ENCODE measurements at places on chromosomes 7 and 10.

GRCh38 chr10:48431871-48432270 is 125.4 kb downstream of the MAPK8 start:
- no peak for DNase-seq

DNA sequence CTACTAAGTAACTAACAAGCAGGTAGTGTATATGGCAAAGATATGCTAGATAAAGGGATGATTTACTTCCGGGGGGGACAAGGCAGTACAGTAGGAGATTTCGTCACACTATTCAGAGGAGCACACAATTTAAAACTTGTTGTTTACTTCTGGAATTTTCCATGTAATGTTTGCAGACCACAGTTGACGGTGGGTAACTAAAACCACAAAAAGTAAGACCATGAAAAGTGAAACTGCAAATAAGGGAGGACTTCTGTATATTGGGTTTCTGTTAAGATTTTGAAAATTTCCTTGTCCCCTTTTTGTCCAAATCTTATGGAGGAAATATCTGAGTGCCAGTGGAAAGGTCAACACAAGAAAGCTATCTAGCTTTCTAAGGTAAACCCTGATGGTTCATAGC is 170.0 kb downstream of the ELAPOR2 start:
- DNase-seq = no peak

- no peak for DNase-seq
Measured at GRCh38 chr7:108589874-108590273, 20.2 kb downstream of the DNAJB9 start.

DNA sequence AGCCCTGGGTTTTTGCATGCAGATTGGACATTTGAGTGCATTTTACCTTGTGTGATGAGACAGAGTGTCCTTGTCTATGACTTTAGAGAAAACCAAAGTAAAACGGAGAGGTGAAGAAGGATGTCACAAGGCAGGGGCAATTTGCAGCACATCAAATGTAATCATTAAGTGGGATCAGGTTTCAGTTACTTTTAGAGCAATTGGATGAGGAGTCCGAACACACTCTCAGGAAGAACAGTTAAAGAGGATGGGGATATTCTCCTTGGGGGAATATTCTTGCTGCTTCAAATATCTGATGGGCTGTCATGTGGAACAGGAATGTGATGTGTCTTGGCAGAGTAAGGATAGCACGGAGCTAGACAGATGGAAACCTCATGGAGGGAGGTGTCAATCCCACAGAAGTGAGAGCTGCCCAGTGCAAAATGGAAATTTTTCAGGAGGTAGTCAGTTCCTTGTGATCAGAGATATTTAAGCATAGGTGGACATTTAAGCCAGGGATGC is 757 bp downstream of the RAB19 start:
- DNase-seq = peak; percentile 67

DNA sequence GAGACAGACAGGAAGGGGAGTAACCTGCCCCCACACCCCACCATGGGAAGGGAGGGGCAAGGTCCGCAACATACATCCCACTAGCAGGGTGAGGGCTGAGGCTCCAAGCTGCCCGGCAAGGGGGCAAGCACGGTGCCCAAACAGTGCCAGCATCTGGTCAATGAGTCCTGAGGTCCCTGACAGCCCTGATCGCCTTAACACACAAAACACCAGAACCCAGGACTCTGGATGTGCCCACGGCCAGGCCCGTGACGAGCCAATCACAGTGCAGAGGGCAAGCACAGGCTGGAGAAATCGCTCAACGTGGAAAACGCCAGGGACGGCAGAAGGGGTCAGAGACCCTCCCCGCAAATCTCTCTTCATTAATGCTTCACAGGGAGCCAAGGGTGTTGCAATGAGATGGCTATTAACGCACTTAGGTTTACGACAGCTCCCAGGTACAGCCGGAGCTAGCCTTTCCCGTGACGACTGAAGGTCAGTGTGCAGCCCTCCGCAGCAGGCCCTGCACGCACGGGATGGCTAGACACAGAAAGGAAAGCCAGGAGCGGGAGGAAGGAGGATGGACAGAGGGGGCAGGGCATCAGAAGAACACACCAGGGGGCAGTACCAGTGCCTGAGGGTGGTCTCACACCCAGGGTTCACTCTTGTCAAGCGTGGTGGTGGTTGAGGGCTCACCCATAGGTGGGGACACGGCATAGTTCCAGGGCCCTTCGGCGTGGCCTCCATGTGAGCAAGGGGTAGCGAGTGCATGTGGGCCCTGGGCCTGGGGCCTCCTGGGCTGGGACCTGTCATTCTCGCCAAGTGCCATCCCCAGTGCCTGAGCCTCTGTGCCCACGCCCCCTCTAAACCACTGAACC is 220.5 kb downstream of the MAD1L1 start:
- DNase-seq = no peak

- no peak for DNase-seq
Measured at GRCh38 chr7:86692755-86693154, 49.0 kb downstream of the GRM3 start.

DNA sequence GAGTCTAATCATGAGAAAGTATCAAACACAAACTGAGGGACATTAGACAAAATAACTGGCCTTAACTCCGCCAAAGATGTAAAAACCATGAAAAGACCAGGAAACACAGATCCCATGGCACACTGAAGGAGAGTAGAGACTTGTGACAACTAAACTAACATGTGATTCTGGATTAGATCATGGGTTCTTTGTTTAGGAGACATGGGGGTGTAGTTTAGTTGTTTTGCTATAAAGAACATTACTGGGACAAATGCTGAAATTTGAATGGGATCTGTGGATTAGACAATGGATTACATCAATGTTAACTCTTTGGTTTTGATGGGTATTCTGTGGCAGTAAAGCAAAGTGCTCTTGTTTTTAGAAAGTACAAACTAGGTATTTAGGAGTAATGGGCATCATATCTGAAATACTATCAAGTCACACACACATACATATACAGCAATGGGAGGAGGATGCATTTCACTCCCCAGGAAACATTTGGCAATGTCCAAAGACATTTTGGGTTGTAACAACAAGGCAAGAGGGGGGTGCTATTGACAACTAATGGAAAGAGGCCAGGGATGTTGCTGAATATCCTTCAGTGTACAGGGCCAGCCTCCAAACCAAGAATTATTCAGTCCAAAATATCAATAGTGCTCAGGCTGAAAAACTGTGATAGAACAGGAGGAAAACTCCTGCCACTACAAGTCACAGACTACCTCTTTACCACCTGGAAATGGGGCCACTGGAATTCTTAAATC is 32.4 kb downstream of the WAPL start:
- no peak for DNase-seq

DNA sequence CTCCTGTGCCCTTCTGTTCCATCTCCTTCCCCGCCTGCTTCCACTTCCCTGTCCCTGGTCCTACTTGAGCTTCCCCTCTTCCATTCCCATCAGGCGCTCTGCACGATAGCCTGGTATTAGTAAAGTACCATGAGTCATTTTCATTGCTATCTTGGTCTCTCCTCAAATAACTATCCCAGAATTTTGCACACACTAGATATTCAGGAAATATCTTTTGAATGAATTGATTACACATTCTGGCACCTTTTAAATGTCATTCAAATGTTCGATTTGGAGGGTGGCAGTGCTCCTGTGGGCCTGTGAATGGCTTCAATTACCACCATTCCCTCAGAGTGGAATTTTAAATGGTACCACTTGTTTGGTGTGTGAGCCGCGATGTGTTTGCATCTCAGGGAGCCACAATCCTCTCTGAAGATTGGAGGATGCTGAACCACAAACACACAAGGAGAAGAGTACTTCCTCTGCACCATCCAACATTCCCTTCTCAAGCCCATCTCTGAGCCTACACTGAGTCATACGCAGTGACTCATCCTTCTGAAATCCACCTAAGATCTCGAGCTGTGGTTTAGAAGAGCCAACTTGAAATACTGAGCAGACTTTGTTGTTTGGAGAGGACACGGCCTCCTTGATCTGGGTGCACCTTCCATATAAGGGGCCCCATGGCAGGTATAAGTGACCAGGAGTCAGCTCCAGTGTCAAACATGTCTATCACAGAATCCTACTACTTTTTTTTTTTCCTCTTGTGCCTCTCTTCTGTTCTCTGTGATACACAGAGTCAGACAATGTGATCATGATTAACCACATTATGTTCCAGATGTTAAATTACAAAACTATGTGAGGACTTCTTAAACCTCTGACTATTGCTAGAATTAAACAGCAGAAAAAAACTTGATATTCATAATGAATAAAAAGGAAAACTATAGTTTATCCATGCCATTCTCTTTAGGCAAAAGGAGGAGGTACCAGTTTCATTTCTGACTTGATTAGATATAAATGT is 81.9 kb downstream of the BMPER start:
- peak; percentile 98 for DNase-seq

GRCh38 chr7:23680414-23681405 is 711 bp downstream of the FAM221A start:
- DNase-seq = peak; percentile 23

DNA sequence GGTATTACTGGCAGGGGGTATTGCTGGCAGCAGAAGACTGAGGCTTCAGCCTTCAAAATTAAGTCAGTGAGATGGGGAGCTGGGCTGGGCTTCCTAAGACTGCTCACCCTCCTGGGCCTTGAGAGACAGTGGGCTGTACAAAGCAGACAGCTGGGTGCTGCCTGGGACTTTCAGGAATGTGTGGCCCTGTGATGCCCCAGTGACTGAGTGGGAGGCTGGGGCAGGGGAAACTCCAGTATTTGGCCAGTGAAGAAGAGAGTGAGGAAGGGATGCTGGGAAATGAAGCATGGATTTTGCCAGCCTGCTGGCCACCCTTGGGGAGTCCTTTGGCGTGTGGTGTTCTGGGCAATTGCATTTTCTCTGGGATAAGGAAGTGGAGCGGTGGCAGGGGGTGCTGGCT is 442 bp downstream of the ANKRD2 start:
- no peak for DNase-seq

DNA sequence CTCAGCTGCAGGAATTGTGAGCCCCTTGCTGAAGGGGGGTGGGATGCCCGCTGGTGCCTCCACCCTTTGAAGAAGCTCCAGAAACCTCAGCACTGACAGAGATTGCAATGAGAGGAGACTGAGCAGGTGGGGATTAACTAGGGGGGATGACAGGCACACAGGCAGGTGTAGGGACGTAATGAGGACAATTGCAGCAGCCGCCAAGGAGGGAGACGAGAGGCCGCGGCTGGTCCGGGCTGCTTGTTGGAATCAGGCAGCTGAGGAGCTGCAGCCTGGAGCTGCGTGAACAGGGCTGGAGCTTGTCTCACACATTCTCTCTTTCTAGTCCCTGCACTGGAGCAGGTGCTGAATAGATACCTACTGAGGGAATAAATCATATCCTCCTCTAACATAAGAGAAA is 122.0 kb upstream of the TCERG1L start:
- DNase-seq = no peak

DNA sequence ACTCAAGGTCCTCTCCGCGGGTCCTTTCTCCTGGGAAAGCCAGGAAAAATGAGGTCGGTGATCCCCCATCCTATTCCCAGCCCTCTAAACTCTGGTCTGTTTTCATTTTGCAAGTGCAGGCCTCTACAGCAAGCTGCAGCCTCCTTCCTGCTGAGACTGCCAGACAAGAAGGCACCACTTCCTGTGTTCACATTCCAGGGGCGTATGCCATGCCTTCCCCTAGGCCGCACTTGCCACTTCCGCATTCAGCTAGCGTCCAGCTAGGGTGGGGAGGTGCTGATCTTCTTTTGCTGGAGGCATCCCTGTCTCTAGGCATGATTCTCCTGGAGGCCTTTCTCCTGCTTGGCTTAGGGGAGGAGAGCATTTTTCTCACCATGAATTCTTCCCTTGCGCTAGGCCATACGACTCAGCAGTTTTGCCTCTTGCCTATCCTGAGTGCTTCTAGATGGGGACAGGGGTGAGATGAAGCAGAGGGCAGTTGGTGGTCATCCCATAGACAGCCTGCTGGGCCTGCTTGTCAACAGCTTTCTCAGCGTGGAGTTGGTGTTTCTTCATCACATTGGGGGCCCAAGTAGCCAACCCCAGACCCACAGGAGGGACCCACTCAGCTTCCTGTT is 328.9 kb downstream of the RPS24 start:
- peak; percentile 15 for DNase-seq

All from fibroblast of gingiva (primary cell).